ENCODE measurements at places on chromosomes 7 and 10.
A peak's percentile ranks its signal among the peaks of the same experiment; 100 is the strongest.

DNA sequence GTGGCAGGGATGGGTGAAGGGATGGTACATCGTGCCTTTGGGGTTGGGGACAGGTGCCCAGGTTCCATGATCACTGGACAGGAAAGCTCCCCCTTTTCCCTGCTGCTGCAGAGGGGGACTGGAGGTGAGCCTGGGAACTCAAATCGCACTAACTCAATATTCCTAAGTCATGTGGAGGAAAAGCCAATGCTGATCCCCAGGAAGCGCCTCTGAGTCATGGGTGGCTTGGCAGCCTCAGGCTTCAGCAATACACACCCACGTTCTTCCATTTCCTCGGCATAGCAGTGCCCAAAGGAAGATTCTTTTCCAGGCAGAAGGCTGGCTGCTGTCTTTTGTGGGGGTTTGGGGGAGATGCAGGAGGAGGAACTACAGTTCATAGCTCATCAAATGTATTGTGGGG is 165.8 kb downstream of the CCDC3 start:
- DNase-seq: no peak

- DNase-seq: no peak
These were observed 990.7 kb downstream of the CCSER2 start for GRCh38 chr10:85318809-85319807.

DNA sequence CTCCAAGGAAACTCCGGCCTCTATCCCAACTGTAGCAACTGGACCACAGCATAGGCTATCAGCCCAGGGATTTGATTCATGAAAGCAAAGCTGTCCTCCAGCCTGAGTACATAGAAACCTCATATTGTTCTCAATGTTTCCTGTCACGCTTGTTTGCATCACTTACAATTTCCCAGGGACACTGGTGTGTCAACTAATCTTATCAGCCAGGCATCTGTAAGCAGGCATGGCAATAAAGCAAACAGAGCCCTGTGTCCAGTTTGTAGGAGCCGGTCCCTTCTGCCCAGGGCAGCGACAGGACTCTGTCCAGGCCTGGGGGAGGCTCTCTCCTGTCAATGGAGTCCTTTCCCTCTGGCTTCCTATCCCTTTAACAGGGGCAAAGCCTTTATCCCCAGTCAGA is 23.0 kb upstream of the CDHR3 start:
- no peak for DNase-seq

DNA sequence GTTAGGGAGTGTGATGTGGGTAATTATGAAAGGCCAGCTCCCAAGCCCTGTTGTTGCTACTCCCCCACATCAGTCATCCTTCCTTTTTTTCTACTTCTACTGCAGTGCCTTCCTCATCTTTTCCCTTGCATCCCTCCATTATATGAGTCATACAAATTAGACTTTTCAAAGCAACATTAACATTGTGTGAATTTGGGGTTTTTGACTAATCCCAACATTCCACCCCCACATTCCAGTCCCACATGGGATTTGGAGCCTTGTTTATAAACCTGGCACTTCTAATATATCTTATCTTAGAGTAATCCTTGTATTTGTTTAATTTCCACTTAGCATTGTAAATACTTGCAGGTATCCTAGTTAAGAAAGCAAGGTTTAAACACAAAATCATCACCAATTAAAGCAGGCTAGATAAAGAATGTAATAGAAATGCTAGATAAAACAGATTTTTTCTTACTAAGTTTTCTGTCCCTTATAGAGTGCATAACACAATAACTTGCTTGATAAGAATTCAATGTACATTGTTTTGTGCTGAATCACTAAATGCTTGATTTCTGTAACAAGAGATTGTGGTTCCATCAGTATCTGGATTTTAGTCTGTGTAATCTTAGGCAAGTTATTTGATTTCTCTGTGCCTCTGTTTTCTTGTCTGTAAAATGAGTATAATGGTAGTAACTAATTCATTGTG is 165.8 kb downstream of the CFTR start:
- DNase-seq: no peak

DNA sequence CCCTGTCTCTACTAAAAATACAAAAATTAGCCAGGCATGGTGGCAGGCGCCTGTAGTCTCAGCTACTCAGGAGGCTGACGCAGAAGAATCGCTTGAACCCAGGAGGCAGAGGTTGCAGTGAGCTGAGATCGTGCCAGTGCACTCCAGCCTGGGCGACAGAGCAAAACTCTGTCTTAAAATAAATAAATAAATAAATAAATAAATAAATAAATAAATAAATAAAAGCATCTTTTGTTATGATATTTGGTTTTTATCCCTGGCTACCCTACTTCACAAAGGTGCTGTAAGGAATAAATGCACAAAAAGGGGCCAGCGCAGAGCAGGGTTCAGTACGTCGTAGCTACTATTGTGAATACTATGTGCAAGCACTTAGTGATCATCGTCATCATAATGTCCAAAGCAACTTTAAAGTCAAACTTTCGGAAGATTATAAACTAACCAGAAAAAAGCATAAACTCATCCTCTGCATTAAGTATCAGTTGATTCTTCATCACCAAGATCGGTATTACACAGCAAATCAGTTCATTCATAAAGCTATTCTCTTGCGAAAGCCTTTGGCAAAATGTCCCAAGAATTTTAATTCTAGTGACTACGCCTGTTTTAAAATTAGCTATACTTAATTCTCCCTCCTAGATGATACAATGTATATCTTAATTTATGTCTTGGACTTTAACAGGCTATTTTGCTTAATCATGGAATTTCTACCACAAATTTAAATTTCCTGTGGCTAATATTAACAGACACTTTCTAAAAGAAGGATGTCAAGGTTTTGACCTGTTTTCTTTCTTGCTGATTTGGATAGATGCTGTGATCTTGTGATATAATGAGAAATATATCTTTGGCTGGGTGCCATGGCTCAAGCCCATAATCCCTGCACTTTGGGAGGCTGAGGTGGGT is 7.6 kb upstream of the NFE2L3 start:
- no peak for DNase-seq

- DNase-seq: peak; percentile 44
These were observed 29.9 kb upstream of the DDX50 start for GRCh38 chr10:68871105-68871711.

DNA sequence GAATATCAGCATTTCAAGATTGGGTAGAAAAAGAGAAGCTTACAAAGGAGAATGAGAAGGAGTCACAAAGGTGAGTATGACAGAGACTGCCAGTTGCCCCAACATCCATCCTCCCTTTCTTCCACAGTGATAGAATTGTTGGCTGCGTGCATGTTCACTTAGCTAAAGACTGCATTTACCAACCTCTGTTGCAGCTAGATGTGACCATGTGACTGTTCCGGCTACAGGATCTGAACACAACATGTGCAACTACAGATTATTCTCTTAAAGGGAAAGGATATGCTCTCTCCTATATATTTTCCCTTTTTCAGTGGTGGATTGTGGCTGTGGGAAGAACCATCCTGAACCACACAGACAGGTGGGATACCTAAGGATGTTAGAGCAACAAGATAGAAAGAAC is 60.5 kb upstream of the ZNRF2 start:
- no peak for DNase-seq

DNA sequence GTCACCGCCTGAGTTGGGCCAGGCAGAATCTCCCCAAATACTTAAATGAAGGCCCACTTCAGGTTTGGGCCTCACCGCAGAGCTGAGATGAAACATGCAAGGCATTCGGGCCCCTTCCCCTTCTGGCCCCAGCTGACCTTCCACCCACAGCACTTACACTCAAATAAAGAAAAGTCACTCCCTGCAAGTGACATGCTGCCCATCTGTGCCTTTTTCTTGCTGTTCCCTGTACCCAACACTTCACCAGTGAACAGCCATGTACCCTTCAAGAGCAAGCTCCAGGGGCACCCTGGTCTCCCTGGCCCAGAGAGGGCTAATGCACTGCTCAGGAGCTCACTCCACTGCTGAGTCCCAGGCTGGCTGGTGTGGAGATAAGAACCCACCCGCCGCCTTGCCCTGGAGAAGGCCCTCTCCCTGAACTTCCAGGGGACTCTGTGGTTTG is 40.7 kb downstream of the ZCCHC24 start:
- no peak for DNase-seq

- no peak for DNase-seq
These were observed 9.4 kb upstream of the FAM170B start for GRCh38 chr10:49143249-49143648.

DNA sequence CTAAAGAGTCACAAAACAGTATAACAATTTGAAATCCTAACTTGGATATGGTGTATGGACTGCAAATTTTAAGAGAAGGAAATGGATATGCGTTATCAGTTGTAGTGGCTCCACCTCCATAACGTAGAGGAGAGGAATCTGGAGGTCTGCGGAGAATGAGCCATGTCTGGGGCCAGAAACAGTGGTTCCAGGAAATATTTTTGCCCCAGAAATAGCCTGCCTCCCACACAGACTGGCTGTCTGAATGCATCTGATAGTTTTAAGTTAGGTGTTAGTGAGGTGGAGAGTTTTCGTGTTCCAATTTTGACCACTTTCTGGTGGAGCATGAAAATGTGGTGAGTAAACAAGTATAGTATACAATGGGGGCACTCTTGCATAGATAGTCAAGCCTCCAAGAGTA is 1.6 kb downstream of the PHTF2 start:
- DNase-seq: no peak

- no peak for DNase-seq
These were observed 2.7 kb downstream of the SSMEM1 start for GRCh38 chr7:130210181-130210935.

DNA sequence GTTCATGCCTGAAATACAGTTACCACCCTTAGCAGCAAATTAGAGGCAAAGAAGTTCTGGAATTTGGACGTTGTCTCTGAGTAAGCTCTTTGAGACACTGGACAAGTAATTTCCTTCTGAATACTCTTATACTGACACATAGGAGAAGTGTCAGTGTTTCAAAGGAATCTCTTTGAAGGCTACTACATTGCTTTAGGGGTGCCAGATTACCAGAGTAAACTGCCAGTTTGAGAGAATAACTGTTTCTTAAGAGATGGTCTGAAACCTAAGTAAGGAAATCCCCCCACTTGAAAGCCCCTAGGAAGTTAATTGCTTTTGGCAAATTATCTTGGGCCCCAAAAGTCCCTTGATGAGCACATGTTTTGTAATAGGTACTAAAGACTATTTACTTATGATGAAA is 3.4 kb downstream of the FAS start:
- no peak for DNase-seq

DNA sequence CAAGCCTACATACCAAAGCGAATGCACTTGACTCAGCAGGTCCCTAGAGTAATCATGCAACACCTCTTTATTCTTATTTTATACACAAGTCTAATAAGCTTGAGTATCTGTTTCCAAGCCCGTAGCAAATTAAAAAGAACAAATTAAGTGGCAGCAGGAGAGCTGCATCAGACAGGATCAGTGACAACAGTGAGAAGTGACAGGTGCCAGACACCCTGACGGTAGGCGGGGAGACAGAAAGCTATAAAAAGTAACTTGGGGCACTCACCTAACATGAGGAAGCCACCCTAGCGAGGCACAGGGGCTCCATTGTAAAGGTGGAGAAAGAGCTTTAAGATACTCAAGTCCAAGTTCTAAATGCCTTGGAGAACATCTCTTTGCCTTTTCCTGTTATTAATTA is 174.2 kb downstream of the PLXNA4 start:
- no peak for DNase-seq

GRCh38 chr10:61957806-61958205 is 56.3 kb downstream of the ARID5B start:
- DNase-seq: no peak

GRCh38 chr10:62618576-62619412 is 185.7 kb upstream of the ADO start:
- DNase-seq: no peak

DNA sequence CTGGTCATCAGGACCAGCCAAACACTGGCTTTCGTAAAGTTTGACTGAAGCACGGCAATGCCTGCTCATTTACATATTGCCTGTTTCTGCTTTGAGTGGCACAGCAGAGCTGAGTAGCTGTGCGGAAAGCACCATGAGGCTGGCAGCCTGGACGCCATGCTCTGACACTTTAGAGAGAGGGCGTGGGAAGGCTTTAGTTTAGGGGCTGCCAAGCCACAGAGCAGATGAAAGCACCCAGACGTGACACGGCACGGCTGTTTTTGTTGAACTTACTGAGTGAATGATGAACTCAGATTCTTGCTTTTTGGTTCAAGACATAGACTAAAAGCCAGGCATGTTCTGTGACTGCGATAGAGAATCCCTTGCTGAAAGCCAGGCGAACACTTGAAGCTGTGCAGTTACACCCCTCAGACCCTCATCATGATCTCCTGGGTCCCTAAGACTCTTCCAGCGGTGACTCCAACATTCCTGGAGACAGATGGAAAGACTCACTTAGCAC is 182.1 kb downstream of the ZMYND11 start:
- no peak for DNase-seq

GRCh38 chr10:105807935-105808587 is 1167.0 kb downstream of the SORCS3 start:
- DNase-seq: no peak

DNA sequence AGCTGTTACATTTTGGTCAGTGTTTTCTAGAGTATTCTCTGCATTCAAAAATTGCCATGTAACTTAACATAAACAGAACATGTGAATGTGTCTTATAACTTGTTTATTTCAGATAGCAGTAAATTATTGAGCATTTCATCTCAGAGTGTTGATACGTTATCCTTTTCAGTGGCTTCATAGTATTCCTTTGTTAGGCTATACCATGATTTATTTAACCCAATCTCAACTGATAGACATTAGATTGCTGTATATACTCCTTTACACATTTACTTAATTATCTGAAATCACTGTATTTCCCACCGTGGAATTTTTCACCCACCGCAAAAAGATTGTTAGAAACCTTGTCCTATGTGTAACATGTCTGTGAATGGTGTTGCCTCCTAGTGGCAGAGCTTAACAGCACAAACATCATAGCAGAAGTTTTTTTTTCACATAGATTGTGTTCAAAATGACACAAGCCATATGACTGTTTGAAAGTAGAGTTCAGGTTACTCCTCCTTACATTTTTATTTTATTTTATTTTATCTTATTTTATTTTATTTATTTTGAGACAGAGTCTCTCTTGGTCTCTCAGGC is 21.4 kb downstream of the SLF2 start:
- DNase-seq: no peak

DNA sequence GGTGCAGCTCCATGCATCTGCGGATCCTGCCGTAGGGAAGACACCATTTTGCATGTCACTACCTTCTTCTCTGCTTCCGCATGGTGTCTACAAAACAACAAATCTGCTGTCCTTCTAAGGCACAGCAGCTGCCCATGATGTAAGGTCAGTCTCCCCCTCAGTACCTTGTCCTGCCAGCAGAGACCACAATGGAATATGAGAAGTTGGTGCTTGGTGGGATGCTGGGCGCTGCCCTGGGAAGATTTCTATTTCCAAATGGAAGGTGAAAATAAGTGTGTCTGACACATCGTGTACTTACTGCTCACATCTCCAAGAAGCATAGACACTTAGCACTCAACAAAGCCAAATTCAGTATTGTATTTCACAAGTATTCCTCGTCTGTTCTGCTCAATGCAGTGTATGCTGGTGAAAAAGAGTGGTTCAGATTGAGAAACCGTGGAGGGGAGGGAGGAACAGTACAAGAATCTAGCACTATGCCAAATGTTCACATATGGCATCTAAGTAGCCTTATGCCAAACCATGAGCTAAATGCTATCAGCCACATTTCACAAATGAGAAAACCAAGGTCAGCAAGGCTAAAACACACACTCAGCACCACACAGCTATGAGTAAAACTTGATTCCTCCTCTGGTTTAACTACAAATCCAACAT is 95.0 kb downstream of the GRB10 start:
- DNase-seq: peak; percentile 69

- DNase-seq: no peak
These were observed 62.3 kb downstream of the ATE1 start for GRCh38 chr10:121865554-121865953.
